NCI-H446 (cell line): ENCODE measurements at places on chromosomes 4 and X.
A peak's percentile ranks its signal among the peaks of the same experiment; 100 is the strongest.

- no peak for DNase-seq
These were observed 109.9 kb upstream of the NAP1L5 start for GRCh38 chr4:88807499-88807898.

DNA sequence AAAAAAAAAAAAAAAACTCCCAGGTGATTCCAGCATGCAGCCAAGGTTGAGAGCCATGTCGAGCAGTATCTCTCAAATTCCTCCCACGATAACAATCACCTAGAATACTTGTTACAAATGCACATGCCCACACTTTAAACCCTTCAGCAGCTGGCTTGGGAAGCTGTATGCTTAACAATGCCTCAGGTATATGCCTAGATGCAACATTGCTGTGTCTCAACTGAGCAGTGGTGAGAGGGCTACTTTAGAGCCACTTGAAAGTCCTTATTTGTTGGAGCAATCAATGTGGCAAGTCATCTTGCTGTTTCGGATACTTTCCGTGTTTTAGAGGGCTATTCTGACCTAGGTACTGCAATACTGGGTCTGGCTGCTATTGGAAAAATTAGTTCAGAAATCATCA lies 487.4 kb downstream of the INPP4B start:
- DNase-seq = no peak

DNA sequence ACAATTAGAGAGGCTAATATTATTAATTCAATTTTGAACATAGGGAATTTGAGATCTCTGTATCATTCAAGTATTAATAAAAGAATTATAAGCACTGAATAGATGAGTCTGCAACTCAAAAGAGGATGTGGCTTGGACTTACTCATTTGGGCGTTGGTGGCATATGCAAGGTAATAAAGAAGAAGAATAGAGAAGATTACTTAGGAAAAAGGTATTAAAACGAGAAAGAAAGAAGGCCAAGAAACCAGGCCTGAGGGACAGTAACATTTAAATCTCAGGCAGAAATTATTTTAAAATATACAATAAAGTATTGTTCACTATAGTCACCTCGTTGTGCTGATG lies 383.0 kb upstream of the INTU start:
- DNase-seq = no peak

GRCh38 chr4:109207061-109207460 lies 95.4 kb downstream of the COL25A1 start:
- peak; percentile 59 for DNase-seq

DNA sequence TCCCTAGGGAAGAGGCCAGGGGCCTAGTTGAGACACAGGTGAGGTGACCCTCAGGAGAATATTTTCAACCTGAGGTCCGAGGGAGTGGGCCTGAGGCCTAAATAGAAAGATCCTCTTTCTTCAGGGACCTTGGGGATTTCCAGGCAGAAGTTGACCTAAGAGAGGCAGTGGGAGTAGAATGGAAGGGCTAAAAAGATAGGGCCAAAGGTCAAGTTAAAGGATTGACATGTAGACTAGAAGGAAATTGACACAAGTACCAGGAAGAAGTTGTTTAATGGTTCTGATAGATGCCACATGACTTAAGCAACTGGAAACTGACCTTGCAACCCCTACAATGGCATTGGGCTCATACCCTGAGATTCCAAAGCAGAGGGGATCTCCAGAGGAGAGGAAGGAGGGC lies 76.9 kb downstream of the SHROOM3 start:
- no peak for DNase-seq

GRCh38 chr4:1754336-1754735 lies 33.0 kb downstream of the TACC3 start:
- no peak for DNase-seq

DNA sequence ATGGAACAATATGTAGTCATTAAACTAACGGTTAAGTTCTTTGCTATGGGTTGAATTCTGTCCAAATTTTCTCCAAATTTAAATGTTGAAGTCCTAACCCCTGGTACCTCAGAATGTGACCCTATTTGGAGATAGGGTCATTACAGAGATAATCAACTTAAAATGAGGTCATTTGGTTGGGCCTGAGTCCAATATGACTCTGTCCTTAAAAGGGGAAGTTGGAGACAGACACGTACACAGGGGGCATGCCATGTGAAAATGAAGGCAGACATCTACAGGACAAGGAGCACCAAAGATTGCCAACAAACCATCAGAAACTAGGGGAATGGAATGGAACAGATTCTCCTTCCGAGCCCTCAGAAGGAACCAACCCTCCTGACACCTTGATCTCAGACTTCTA lies 492.0 kb upstream of the FTHL17 start:
- DNase-seq = no peak

DNA sequence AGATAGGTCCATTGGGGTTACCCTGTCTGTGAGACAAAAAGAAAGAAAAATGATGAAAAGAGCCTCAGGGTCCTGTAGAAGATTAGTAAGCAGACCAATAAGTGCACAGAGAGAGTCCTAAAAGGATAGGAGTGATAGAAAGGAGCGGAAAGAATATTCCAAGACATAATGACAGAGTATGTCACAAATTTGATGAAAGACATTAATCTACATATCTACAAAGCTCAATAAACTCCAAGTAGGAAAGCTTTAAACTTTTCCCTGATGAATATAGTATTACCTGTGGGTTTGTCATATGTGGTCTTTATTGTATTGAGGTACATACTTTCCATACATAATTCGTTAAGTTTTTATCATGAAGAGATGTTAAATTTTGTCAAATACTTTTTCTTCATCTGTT lies 73.7 kb downstream of the MTMR8 start:
- no peak for DNase-seq

DNA sequence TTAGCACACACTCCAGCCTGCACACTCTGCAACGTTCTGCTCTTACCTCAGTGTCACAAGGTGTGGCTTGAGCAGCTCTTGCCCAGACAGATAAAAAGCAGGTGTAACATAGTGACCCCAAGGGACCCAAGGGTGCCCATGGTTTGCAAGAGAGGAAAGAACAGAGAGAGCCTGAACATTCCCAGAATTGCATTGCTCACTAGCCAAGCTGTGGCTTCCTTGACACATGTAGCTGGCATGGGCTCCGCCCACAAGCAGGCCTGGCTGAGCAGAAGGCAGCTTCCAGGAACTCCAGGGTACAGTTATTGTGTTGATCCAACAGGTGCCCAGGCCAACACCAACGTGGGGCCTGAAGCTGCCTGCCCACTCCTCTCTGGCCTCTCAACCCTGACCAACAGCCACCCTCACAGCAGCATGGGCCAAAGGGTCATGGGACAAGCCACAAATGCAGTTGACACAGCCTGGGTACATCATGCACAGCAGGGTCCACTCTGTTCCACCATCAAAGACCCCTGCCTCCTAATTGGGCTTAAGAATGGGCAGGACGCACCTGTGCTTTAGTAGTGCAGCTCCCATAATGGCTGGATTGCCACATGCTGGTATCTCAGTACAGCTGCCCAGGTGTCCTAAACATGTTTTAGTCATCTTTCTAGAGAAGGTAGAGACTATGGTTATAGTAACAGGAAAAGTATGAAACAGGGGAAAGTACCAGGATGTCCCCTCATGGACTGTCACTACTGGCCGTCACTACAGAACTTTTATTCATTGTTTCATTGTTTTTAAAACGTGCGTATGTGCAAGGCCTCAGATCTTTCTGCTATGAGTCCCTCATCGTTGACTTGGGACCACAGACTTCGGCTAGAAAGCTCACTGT lies 73.7 kb upstream of the ACSL1 start:
- no peak for DNase-seq

- no peak for DNase-seq
These were observed 532.1 kb upstream of the HTR2C start for GRCh38 chrX:114051667-114052315.

GRCh38 chrX:105694839-105695238 lies 127.5 kb upstream of the NRK start:
- DNase-seq = no peak

DNA sequence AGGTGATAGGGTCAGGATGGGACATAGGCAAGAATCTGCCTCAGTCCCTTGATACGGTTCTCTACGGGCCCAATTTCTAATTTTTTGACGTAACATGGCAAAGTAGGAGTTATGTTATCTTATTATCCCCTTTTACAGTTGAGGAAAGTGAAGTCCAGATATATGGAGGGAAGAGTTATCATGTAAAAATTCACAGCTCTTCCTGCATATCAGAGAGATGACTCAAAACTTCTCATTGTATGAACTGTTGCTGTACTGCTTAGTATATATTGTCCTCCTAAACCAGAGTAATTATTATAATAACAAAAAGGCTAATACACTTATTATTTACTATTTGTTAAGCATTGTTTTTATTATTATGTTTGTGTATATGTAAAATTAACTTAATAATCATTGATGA lies 260.5 kb upstream of the IGFBP7 start:
- DNase-seq = no peak

GRCh38 chrX:109934434-109934833 lies 68.5 kb upstream of the TMEM164 start:
- DNase-seq = no peak

DNA sequence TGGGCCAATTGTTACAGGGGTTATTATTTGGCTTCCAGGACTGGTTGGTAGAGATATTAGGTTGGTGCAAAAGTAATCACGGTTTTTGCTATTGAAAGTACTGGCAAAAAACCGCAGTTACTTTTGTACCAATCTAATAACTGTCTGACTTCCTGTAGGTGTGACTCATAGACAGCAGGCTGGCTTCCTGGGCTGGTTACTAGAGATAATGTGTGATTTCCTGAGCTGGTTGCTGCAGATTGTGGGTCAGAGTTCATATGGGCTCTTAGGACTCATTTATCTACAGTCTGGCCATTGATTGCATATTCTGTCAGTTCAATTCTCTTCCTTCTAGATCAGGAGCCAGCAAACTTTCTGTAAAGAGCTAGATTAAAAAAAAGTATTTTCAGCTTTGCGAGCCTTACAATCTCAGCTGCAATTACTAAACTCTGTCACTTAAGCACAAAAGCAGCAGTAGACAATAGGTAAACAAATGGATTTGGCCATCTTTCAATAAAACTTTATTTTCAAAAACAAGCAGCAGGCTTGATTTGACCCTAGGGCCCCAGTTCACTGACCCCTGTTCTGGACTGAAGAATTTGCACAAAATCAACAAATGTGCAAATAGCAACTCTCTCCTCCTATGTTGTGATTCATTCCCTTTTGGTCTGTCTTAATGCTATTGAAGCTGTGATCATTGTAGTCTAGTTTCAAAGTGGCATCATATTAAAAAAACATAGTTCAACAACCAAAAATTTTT lies 50.8 kb upstream of the BOD1L1 start:
- DNase-seq = no peak

DNA sequence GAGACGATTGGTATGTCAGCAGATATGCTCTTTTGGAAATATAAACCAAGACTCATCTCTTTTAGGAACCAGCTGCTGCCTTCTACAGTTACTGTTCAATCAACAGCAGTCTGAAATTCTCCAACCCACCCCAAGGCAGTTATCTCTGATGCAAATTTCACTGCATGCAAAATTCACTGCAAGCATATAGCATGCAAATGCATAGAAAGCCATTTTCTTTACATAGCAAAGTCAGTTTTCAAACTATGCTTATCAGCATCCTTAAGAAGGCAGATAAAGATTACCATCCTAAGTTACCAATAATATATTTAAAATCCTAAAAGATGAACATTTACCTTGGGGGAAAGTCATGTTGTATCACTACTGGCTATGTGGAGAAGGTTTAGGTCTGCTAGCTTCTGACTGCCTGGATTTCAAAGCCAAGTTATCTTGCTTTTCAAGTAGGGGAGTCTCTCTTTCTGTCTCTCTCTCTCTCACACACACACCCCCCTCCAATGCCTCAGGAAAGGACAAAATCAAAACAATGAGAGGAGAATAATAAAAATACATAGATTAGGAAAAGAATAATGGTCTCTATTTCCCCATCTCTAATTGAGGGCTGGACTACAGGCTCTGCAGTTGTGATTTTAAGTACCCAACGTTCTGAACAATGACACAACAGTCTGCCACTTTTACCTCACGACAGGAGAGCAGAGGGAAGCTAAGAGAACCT lies 1.5 kb downstream of the NMU start:
- no peak for DNase-seq

DNA sequence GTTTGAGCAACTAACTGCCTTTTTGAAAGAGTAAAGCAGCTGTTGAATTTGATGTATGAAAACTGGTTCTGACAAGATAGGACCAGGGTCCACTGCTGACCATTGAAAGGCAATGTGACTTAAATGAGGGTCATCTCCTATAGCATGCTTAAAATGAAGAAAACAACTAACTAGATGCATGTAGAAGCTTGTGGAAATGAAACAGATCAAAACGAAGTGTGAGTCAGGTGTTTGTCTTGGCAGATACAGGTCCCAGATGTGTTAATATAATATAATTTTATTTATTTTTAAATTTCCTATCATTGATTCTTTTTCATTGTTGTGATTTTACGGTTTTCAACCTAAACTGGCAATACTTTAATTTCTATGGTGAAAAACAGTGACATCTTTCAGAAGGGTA lies 83.6 kb downstream of the ATOH1 start:
- no peak for DNase-seq

DNA sequence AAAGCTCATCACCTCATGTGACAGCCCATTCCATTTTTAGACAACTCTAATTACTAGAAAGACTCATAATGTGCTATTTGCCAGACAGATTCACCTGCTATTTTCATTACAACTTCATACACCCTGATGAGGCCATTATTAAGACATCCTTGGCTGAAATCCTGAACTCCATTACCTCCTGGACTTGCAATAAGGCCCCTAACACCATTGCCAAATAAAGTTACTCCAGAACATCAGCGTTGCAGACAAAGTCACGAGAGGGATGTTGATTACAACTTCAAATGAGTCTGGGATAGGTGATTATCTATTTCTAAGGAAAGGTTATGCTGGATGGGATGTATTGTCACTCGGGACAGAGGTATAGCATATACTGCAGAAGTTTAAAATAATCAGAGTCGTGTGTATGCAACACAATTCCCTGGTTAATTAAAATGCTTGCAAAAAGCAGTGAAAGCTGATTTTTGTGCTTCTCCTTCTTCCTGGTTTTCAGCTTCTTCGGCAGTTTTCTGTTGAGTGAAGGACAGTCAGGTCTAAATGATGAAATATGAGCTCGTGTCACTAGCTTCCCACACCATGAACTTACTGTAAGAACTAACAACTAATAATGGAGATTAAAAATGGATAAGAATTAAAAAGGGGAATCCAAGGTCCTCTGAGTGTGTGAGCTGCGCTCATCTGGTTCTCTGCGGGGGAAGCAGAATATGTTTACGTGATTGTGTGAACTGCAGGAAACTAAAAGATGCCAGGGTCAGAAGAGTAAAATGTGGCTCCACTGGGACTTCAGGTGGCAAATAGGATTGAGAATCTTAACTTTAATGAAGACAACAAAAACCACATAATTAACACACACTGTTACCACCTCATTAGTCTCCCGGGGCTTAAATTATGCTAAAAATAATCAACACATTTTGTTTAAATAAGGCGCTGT lies 17.6 kb upstream of the SOD3 start:
- DNase-seq = no peak
